ENCODE measurements at places on chromosomes 7 and 10. TPM values are rescaled to one million over a fixed set of nuclear protein-coding genes. Genes with fewer than 3 reads are reported as not detected.

- no peak for DNase-seq
Measured at GRCh38 chr10:99346247-99346646, 17.1 kb downstream of the CNNM1 start.

DNA sequence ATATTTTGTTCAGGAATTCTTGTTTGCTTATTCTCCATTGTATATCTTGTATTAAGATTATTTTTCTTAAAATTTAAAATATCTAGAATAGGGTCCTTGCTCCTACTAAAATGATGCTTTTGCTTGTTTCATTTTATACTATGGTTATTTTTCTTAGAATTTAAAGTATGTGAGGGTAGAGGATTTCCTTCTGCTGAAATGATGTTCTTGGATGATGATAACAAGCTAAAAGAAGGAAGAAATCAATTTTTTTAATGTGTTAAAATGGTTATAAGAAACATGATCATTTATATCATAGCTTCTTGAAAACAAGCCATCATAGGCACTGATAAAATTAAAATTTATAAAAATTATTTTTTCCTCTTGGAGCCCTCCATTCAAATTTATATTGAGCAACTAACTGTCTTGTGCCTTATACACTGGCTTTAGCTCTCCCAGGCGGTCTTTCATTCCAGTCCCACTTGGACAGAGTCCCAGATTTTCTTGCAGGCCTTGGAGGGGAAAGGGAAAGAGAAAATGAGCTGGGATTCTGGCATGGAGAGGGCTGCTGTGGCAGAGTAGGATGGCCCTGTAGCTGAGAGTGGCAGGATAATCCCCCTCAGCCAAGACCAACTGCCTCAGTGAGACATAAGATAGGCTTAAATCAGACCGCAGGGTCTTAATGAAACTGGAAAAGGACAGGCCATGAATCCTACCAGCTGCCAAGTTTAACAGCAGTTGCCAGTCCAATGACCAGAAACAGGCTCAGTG, 60.2 kb downstream of the DNAJB9 start:
- DNase-seq: no peak

- no peak for DNase-seq
Measured at GRCh38 chr7:101127460-101128039, 646 bp downstream of the SERPINE1 start.

Gene UPK3B
- total RNA-seq: 1.6 TPM

Gene HMX3
- total RNA-seq: 0.20 TPM

Gene HTRA1
- total RNA-seq: not detected

Gene NME8
- total RNA-seq: not detected

Gene PIK3AP1
- total RNA-seq: 0.87 TPM

All from activated naive CD4-positive, alpha-beta T cell treated with anti-CD3 and anti-CD28 coated beads, Interleukin-2, amount 50 U/mL, for 72 hours (primary cell).